ENCODE measurements at places on chromosomes 3 and 15. TPM values are rescaled to one million over a fixed set of nuclear protein-coding genes. Genes with fewer than 3 reads are reported as not detected.

TBC1D21 gene
- polyA plus RNA-seq = not detected

CXCR6 gene
- 0.66 TPM for polyA plus RNA-seq

GABRR3 gene
- not detected for polyA plus RNA-seq

NEDD4 gene
- 8.5 TPM for polyA plus RNA-seq

LARP6 gene
- polyA plus RNA-seq = 14.1 TPM

ROBO2 gene
- polyA plus RNA-seq = 8.9 TPM

MAP1A gene
- 33.6 TPM for polyA plus RNA-seq

SOX14 gene
- not detected for polyA plus RNA-seq

CACNA2D2 gene
- 5.6 TPM for polyA plus RNA-seq

HIGD2B gene
- polyA plus RNA-seq = not detected

GPX1 gene
- 97.4 TPM for polyA plus RNA-seq

PCOLCE2 gene
- 2.5 TPM for polyA plus RNA-seq

EPHB1 gene
- 39.4 TPM for polyA plus RNA-seq

SRGAP3 gene
- 27.4 TPM for polyA plus RNA-seq

SLC12A1 gene
- polyA plus RNA-seq = not detected
